ENCODE measurements at places on chromosomes 11 and 22. TPM values are rescaled to one million over a fixed set of nuclear protein-coding genes. Genes with fewer than 3 reads are reported as not detected.

Gene HMOX1
- 26.0 TPM for total RNA-seq

Gene SMC1B
- total RNA-seq: not detected

Gene FLRT1
- not detected for total RNA-seq

Gene LRRC4C
- 0.34 TPM for total RNA-seq

Gene NEU3
- 26.7 TPM for total RNA-seq

DNA sequence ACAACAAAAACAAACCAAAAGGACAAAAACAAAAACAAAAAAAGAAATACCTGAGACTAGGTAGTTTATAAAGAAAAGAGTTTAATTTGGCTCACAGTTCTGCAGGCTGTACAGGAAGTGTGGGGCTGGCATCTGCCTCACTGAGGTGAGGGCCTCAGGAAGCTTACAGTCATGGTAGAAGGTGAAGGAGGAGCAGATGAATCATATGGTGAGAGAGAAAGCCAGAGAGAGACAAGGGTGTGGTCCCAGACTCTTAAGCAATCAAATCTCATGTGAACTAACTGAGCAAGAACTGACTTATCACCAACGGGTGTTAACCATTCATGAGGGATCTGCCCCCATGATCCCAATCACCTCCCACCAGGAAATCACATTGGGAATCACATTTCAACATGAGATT, 58.8 kb upstream of the ZBED5 start:
- no peaks in the 10 kb centered on the region for H3K36me3 ChIP-seq
- DNase-seq: no peak
- H3K4me1 ChIP-seq: peaks cover 3% of the 10 kb centered on the region

DNA sequence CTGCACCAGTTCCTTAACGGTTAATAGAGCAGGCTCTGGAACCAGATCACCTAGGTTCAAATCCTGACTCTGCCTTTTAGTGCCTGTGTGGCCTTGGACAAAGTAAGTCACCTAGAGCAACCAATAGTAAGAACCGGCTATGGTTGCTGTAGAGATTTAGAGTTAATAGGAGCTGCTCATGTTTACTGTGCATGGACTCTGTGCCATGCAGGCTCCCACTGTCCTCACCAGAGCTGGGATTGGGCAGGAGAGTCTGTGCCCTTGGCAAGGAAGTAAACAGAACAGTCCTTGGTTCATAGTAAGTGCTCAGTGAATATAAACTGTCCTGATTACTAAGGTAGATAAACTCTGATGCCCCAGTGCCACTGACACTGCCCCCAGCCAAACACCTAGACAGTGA, 1.4 kb upstream of the TP53I11 start:
- H3K36me3 ChIP-seq: no peaks in the 10 kb centered on the region
- H3K4me1 ChIP-seq: no peaks in the 10 kb centered on the region
- no peak overlapping the region for H3K27ac ChIP-seq
- no peaks in the 10 kb centered on the region for H3K27me3 ChIP-seq
- no peak overlapping the region for H3K4me3 ChIP-seq

GRCh38 chr11:74417379-74417804, 19.2 kb upstream of the PGM2L1 start:
- no peak overlapping the region for H3K27ac ChIP-seq
- H3K27me3 ChIP-seq: no peaks in the 10 kb centered on the region
- DNase-seq: no peak
- H3K4me3 ChIP-seq: no peak overlapping the region
- H3K4me1 ChIP-seq: peaks cover 4% of the 10 kb centered on the region

DNA sequence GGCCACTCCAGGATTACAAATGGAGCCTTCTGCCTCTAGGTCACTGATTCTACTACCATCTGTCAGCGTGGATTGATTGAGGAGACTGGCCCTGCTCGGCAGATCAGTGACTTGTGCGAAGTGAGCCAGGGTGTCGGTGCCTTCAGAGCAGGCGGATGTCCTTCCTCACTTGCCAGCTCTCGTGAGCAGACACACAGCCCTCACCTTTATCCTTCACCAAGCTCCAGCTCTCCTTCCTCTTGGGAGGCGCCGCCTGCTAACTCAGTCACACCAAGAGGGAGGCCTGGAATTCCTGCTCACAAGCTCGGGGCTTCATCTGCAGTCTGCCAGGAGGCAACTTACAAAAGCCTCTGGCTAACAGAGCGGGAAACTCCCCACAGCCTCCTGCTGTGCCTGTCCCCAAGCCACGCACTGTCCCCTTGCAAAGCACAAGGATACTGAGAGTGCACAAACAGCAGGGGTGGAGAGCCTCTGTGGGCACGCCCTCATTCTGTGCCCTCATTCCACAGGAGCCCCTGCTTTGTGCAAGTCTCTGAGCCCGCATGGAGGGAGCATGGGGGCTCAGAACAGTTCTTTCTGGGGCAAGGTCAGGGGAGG, 3.5 kb upstream of the TCF20 start:
- no peak overlapping the region for H3K27ac ChIP-seq
- no peaks in the 10 kb centered on the region for H3K36me3 ChIP-seq
- DNase-seq: no peak
- H3K27me3 ChIP-seq: no peaks in the 10 kb centered on the region

GRCh38 chr11:61486011-61486620, 22.4 kb upstream of the LRRC10B start:
- H3K4me3 ChIP-seq: no peak overlapping the region
- no peak for DNase-seq

DNA sequence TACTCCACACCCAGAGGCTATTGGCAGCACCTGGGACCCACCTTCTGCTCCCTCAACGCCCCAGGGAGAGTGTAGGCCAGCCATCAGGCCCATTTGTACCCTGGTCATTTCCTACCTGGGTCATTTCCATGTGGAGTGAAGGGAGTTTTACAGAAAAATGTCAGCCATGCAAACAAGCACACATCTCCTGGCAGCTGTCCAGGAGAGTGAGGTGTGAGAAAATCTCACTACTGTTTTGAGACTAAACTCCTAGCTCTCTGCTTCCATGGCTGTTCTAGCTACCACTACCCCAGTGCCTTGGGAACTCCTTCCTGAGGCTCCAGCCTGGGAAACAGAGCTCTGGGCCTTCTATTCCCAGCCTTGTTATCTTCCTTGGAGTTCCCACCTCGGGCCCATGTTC, 2.8 kb upstream of the TMPRSS13 start:
- no peak for DNase-seq
- no peaks in the 10 kb centered on the region for H3K27me3 ChIP-seq
- H3K27ac ChIP-seq: no peak overlapping the region
- H3K36me3 ChIP-seq: no peaks in the 10 kb centered on the region
- no peaks in the 10 kb centered on the region for H3K4me1 ChIP-seq
- H3K4me3 ChIP-seq: no peak overlapping the region

DNA sequence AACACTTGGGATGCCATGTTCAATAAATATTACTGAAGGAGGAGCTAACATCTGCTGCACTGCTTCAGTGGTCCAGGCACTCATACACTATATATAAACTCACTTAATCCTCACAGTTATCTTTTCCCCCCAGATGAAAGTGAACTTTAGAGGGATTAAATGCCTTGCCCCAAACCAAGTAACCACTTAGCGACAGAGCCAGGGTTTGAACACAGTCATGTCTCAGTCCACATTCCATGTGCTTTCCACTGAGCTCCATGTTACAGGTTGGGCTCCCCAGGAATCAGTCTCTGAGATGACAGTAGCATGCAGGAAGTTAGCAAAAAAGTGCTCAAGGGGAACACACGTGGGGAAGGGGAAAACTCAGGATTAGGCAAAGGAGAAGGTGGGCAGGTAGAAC, 59.3 kb downstream of the ENDOD1 start:
- peak overlapping the region; percentile 83 for H3K27ac ChIP-seq
- H3K4me3 ChIP-seq: no peak overlapping the region

GRCh38 chr22:33255791-33256190, 197.6 kb upstream of the SYN3 start:
- no peaks in the 10 kb centered on the region for H3K4me1 ChIP-seq
- no peak for DNase-seq

DNA sequence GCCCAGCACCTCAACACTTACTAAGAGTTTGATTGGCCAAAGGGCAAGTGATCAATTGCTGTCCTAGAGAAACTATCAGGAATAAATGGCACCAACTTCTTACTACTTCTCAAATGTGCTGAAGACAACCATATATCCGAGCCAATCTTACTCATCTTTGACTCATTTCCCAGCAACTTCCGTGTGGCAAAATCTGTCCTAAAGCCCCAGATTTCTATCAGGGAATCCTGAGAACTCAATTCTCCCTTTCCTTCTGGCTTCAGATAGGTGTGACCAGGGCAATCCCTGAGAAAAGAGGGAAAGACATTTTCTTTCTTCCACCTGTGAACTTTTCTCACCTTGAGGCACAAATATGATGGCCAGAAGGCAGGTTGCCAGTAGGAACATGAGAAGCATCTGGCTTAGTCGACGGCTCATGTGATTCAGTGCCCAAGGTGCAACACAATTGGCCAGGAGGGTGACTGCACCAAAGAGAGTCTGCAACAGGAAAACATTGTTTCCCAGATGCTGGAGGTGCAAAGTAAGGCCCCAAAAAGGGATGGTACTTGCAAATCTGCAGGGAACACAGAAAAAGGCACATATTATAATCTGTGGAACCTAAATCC, 21.8 kb upstream of the SLC22A24 start:
- no peaks in the 10 kb centered on the region for H3K27me3 ChIP-seq
- DNase-seq: no peak
- no peak overlapping the region for H3K4me3 ChIP-seq
- no peak overlapping the region for H3K27ac ChIP-seq

DNA sequence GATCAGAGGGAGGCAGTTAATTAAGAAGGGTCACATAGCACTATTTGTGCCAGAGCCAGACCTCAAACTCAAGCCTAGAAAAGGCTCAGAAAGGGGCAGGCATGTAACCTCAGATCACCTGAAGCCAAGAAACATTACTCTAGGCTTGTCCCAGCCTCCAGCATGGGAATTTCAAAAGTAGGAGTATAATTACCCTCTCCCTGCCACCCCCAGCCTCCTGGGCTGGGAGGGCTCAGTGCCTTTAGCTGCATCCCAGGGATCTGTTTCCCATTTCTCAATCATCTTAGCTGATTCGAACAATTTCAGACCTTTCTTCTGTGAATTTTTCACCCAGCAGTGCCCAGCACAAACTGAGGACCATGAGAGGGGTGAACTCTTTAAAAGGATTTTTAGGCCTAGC, 33.1 kb upstream of the LRRC10B start:
- H3K27ac ChIP-seq: no peak overlapping the region
- H3K4me1 ChIP-seq: peaks cover 29% of the 10 kb centered on the region
- no peaks in the 10 kb centered on the region for H3K27me3 ChIP-seq
- H3K36me3 ChIP-seq: no peaks in the 10 kb centered on the region

DNA sequence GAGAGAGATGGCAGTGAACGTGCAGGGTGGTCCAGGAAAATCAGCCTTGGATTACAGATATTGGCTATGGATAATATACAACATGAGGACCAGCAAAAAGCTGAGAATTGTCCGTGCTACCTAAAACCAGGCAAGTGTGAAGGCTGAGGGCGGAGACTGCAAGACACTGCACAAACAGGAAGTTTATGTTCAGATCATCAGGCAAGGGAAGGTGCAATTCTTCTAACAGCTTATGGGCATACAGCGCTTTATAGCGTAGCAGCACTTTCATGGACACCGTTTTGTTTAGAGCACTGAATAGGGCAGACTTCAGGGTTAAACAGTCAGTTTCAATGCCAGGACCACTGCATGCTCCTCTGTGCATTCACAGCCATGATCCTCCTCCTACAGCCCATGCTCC, 93.1 kb upstream of the TMEM45B start:
- no peaks in the 10 kb centered on the region for H3K4me1 ChIP-seq
- no peak overlapping the region for H3K4me3 ChIP-seq
- H3K27me3 ChIP-seq: peaks cover 13% of the 10 kb centered on the region
- no peak overlapping the region for H3K27ac ChIP-seq

DNA sequence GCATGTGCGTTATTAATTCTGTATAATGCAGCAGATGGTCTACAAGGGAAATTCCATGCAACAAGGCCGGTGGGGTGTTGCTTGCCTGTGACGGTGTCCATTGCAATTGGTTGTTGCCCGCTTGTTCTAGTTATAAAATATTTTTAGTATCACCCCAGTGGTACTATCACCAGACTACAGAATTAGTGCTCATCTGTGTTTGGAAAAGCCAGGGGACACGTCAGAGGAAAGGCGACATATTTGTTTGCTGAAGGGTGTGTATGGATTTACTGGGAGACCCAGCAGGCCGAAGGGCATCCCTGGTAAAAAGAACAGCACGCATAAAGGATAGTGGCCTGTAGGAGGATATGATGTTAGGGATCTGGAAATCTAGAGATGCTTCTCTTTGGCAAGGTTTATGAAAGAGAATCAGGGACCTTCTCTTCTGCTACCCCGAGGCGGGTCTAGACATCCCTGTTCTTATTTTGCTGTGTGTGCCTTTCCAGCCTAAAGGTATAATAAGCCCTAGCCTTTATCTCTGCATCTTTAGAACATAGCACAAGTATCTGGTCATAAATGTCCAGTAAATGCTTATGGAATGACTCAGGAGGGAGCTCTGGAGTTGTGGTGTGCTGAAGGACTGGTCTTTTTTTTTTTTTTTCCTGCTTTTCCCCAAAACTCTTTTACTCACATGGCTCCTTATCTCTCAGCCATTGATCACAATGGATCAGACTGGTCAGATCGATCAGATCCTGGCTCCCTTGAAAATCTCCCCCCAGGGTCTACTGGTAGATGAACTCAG, 90.9 kb downstream of the LDLRAD3 start:
- no peak overlapping the region for H3K4me3 ChIP-seq
- peaks cover 15% of the 10 kb centered on the region for H3K4me1 ChIP-seq
- H3K36me3 ChIP-seq: peaks cover under 1% of the 10 kb centered on the region
- no peaks in the 10 kb centered on the region for H3K27me3 ChIP-seq
- no peak overlapping the region for H3K27ac ChIP-seq

DNA sequence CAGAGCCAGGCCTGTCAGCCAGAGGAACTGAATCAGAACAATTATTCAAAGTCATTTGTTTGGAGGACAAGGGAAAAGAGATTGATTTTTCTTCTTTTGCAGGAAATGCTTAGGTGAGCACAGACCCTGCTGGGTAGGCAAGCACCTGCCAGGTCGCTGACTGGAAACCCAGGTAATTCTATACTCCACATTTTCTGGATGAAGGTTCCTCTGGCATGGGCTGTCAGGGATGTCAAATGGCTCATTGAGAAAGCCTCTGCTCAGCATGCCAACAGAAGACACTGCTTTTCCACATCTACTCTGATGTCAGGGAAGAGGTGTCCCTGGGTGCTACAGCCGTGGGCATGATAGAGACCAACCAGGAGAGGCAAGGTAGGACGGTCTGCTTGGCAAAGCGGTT, 166.7 kb upstream of the SYN3 start:
- no peaks in the 10 kb centered on the region for H3K27me3 ChIP-seq
- no peaks in the 10 kb centered on the region for H3K36me3 ChIP-seq
- DNase-seq: no peak
- no peak overlapping the region for H3K4me3 ChIP-seq
- no peak overlapping the region for H3K27ac ChIP-seq

DNA sequence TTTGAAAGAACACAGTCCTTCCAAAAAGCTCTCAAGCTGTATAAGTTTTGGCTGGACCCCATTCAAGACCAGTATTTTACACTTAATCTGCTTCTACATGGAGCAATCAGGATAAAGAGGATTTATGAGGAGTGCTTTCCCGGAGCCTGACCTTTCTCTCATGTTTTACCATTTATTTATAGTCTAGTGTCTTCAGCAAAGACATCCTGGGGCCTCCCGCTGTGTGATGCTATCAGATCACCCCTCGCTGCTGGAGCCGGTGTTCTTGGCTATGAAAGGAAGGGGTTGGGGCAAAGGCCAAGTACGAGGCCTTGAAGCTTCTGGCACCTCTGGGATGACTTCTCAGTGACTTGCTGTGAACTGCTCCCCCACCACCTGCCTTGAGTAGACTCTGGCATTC, 189.6 kb downstream of the ADAMTS15 start:
- no peaks in the 10 kb centered on the region for H3K36me3 ChIP-seq
- no peak overlapping the region for H3K27ac ChIP-seq
- no peaks in the 10 kb centered on the region for H3K27me3 ChIP-seq
- peaks cover 7% of the 10 kb centered on the region for H3K4me1 ChIP-seq

Measured in psoas muscle (tissue), 8 donors.